ENCODE measurements at places on chromosomes 16 and 17.

GRCh38 chr17:57902800-57903759 is 52.1 kb downstream of the CUEDC1 start:
- peak; percentile 93 for DNase-seq

- no peak for DNase-seq
These were observed 17.6 kb upstream of the PHF12 start for GRCh38 chr17:28968914-28969295.

DNA sequence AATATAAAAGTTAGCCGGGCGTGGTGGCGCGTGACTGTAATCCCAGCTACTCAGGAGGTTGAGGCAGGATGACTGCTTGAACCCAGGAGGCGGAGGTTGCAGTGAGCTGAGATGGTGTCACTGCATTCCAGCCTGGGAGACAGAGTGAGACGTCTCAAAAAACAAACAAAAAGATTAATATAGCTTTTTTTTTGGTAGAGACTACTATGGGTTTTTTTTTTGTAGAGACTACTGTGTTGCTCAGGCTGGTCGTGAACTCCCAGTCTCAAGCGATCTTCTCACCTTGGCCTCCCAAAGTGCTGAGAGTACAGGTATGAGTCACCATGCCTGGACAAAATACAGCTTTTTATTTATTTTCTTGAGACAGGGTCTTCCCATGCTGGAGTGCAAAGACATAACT is 20.2 kb downstream of the ZNRF1 start:
- DNase-seq, result no peak

GRCh38 chr16:54341892-54342776 is 55.5 kb upstream of the IRX3 start:
- DNase-seq, result no peak

- no peak for DNase-seq
These were observed 37.8 kb downstream of the ITGAE start for GRCh38 chr17:3762922-3763776.

GRCh38 chr16:89685916-89686315 is 573 bp upstream of the CDK10 start:
- DNase-seq, result no peak

DNA sequence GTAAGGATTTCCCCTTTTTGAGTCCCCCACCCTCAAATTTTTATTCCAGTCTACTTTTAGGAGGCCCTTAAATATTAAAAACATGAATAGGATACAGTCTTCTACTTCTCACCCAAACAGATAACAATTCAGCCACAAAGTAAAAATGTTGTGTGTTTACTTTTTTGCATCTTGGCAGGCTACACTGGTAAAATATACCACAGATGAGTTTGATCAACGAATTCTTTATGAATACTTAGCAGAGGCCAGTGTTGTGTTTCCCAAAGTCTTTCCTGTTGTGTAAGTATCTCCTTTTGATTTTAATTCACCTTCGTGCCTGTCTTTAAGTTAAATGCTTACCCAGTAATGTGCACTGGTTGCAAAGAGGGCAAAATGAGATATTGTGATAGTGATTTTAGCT is 34.4 kb upstream of the RAB11FIP4 start:
- no peak for DNase-seq

DNA sequence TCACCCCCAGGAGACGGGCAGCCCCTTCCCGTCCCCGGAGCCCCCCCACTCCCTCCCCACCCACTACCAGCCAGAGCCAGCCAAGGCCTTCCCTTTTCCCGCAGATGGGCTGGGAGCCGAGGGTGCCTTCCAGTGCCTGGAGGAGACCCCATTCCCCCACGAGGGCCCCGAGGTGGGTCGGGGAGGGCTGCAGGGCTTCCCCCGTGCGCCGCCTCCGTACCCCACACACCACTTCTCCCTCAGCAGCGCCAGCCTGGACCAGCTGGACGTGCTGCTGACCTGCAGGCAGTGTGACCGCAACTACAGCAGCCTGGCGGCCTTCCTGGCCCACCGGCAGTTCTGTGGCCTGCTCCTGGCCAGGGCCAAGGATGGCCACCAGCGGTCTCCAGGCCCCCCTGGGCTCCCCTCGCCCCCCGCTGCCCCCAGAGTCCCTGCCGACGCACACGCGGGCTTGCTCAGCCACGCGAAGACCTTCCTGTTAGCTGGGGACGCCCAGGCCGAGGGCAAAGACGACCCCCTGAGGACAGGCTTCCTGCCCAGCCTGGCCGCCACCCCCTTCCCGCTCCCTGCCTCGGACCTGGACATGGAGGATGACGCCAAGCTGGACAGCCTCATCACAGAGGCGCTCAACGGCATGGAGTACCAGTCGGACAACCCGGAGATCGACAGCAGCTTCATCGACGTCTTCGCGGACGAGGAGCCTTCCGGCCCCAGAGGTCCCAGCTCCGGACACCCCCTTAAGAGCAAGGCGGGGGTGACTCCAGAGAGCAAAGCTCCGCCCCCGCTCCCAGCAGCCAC is 23.5 kb upstream of the ZFPM1 start:
- DNase-seq, result no peak

GRCh38 chr16:27681681-27682080 is 131.7 kb downstream of the KATNIP start:
- DNase-seq, result no peak

DNA sequence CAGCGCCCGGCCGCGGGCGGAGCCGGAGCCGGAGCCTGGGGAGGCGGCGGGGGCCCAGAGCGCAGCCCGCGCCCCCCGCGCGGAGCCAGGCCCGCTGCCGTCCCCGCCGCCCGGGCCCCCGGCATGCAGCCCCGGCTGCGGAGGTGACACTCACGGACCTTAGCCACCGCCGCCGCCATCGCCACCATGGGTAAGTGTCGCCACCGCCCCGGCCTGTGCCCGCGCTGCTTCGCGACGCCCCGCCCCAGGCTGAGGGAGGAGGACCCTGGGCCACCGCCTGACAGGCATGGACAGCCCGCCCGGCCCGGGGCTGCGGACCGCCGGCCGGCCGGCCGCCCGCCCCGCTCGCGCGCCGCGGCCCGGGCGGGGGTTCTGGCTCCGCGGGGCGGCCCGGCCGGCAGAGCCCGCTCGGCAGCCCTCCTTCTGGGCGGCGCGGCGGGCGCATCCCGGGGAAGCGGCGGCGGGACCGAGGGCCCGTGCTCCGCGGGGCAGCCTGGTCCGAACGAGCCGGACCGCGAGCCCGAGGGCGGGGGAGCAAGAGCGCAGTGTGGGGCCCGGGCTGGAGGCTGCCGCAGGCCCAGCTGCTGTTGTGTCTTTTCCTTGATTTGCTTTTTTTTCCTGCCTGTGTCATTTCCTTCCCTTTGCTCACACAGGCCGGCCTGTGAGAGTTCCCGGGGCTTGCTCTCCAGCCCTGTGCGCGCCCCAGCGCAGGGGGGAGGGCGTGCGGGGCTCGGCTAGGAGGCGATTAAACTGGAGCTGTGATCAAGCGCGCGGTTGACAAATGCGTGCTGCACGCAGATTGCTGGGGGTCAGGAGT is 565 bp downstream of the MAP3K3 start:
- DNase-seq, result no peak

DNA sequence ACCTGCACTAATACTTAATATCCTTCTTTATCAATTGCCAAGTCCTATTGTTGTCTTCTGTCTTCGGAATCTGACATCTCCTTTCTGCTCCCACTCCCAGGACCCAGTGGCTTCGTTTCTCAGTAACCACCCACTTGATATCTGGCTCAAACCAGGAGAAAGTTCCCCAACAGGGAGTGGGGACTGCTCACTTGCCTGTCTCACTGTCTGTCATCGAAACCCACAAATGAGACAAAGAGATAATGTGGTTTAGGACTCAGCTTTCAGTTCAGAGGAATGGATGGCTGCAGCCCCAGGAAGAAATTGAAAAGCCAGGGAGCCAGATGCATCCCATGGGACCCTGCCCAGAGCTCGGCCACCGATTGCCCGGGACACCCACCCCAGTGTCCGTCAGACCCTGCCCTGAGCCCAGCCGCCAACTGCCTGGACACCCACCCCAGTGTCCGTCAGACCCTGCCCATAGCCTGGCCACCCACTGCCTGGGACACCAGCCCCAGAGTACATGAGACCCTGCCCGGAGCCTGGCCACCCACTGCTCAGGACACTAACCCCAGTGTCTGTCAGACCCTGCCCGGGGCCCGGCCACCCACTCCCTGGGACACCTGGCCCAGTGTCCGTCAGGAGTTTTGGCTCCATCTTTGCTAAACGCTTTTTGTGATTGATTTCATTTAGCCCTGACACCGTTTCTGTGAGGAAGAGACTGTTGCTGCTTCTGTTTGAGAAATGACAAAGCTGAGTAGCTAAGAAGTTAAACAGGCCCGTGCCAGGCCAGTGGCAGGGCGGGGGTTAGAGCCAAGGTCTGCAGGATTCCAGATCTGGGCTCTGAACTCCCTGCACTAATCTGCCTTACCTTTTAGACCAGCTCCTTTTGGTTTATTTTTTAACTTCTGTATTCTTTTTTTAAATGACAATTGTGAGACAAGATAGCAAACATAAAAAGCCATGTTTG is 251.4 kb downstream of the PHKB start:
- no peak for DNase-seq

GRCh38 chr17:19958023-19958422 is 19.6 kb downstream of the AKAP10 start:
- DNase-seq, result no peak

GRCh38 chr17:58232707-58233156 is 5.7 kb upstream of the LPO start:
- no peak for DNase-seq

- DNase-seq, result no peak
These were observed 75.4 kb upstream of the ZNF750 start for GRCh38 chr17:82915010-82915756.

- DNase-seq, result no peak
These were observed 27.2 kb upstream of the SHISA9 start for GRCh38 chr16:12874186-12874585.

GRCh38 chr17:2954898-2955445 is 108.4 kb downstream of the OR1D5 start:
- DNase-seq, result peak; percentile 63

GRCh38 chr16:17989255-17989654 is 347.3 kb downstream of the NPIPA8 start:
- DNase-seq, result no peak

DNA sequence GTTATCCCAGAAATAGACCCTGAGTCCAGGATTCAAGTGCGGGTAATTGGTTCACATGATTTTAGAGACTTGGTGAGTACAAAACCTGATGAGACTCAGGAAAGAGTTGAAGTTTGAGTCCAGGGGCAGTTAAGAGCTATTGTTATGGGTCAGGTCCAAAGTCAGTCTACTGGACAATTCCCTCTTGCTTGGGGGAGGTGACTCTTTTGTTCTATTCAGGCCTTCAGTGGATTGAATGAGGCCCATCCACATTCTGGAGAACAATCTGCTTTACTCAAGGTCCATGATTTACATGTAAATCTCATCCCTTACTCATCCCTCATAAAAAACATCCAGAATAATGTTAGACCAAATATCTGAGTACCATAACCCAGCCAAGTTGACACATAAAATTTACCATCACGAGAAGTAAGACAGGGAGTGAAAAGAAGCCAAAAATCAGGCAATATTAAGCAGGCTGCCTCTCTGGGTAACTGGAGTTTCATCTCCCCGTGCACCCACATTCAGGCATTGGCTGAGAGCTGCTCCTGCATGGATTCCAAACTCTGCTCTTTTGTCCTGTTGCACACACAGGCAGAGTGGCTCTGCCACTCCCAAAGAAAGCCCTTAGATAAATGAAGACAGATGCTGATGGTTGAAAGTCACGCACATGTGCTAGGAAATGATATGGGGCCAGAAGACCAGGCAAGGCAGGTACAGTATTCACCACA is 156.0 kb upstream of the SALL1 start:
- no peak for DNase-seq

DNA sequence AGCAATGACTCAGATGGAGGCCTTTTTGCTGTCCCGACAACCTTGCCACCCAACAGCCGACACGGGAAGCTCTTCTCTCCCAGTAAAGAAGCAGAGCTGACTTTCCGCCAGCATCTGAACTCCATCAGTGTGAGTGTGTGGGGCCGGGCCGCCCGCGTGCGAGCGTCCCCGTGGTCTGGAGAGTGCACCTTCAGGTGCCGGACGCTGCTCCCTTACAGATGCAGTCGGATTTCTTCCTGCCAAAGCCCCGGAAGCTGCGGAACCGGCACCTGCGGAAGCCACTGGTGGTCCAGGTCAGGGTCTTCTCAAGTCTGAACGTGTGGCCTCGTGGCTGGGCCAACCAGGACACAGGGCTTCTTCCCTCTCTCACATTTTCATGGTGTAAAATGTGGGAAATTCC is 15.5 kb upstream of the JPT2 start:
- no peak for DNase-seq

DNA sequence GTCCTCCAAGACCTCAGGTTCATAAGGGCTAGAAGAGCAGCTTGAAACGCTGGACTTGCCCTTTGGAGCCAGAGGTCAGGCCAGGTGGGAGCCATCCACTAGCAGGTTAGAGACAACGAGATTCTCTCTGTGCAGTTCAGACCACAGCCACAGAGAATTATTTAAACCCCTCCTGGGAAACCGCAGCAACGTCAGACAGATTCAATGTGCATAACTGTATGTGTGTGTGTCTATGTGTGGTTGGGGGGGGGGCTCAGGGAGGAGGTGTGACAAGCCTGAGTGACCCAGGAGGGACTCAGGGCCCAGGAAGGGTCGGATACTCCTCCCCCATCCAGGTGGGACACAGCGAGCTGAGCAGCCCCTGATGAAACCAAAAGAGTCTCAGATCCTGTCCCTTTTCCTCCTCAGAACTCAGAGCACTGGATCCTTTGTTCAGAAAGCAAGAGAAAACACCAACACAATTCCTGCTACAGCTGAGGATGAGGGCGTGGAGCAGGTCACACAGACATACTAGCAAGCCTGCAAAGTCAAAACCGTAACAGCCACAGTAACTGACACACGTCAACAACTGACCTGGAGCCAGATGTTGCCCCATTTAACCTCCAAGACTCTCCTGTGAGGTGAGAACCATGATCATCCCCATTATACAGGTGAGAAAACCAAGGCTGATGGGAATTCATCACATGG is 66.8 kb downstream of the XYLT1 start:
- DNase-seq, result no peak

DNA sequence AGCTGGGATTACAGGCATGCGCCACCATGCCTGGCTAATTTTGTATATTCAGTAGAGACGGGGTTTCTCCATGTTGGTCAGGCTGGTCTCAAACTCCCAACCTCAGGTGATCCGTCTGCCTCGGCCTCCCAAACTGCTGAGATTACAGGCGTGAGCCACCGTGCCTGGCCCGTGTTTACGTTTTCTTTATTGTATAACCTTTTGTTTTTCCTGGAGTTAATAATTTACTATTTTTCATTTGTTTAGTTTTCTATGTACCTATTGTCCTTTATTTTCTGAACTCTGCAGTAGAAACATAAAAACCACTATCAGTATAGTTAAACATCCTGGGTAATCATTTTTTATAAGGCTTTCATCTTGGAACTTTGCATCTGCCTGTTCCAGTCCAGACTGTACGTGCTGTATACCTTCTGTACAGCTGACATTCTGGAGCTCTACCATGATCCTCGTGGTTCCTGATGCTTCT is 73.6 kb downstream of the PPM1E start:
- no peak for DNase-seq
